NCI-H1105 (cell line): ENCODE measurements at places on chromosomes 6 and 20.

DNA sequence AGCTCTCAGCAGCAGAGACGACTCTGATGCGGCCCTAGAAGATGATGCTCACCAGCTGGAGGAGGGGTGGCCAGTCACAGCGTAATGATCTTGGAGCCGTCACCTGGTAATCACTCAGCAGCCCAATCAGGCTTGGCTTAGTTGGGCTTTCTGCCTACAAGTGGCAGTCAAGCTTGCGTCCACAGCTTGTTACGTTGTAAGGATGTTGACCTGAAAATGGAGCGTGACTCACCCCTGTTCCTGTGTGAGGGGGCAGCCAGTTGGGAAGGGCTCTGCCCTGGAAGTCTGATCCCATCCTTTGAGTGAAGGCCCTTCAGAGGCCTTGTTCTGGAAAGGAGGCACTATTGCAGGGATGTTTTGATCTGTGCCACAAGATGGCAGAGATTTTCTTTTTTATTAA lies 49.8 kb downstream of the SPATA2 start:
- DNase-seq, result no peak

DNA sequence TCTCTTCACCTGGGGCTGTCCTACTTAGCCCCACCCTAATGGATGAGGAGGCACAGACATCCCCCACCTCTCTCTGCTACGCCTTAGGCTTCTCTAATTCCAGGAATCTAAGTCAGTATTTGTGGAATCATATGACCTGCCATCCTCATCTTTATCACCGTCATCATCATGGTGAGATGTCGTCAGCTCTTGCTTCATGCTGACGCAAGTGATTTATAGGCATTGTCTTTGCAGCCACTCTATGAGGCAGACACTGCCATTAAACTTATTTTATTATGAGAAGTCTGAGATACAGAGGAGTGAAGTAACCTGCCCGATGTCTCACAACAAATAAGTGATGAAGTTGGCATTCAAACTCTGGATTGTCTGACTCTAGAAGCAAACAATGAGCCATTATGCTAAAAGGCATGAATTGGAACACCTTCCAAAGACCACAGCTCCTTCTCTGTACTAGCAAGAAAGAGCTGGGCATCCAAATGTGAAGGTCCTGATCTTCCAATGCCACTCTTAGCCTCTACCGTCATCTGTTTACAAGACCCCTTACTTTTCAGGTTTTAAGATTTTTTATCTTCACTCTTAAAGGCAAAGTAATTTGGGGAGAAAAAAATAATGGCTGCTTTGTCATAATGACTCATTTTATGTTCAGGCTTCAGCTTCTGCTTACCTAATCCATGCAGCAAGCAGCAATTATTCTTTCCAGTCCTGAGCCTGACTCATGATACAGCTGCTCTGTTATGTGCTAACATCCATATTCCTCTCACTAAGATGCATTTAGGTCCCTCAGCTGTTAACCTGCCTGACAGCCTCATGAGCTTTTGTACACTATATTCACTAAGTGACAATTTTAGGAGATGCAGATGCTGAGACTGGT lies 113.7 kb upstream of the BCLAF1 start:
- no peak for DNase-seq

- DNase-seq, result peak; percentile 24
These were observed 1.3 kb upstream of the CDYL start for GRCh38 chr6:4774715-4775493.

DNA sequence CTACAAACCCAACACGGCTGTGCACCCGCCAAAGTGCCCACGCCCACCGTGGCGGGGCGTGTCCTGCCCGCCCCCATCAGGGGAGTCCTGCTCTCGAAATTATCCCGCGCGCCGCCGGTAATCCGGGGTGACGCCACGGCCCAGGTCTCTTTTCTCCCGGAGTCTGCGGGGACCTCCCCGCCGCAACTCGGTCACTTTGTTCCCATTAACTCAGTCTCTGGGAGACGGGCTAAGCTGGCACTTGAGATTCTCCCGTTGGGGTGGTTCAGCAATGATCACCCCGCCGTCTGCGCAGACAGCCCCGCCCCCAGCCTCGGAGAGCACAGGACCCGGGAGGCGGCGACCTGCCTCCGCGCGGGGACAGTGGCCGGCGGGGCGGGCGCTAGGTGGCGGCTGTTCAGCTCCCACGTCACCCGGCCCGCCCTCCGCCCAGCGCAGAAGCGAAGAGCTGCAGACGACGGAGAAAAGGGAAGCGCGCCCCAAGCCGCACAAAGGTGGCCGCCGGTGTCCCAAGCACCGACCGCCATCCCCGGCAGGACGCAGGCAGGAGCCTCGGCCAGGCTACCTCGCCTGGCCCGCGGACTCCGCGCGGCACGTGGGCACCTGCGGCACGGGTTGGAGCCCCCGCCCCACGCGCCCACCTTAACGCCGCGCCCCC lies 31.5 kb downstream of the SF3B5 start:
- DNase-seq, result peak; percentile 75

- no peak for DNase-seq
These were observed 51.6 kb upstream of the CHD6 start for GRCh38 chr20:41669708-41670263.

DNA sequence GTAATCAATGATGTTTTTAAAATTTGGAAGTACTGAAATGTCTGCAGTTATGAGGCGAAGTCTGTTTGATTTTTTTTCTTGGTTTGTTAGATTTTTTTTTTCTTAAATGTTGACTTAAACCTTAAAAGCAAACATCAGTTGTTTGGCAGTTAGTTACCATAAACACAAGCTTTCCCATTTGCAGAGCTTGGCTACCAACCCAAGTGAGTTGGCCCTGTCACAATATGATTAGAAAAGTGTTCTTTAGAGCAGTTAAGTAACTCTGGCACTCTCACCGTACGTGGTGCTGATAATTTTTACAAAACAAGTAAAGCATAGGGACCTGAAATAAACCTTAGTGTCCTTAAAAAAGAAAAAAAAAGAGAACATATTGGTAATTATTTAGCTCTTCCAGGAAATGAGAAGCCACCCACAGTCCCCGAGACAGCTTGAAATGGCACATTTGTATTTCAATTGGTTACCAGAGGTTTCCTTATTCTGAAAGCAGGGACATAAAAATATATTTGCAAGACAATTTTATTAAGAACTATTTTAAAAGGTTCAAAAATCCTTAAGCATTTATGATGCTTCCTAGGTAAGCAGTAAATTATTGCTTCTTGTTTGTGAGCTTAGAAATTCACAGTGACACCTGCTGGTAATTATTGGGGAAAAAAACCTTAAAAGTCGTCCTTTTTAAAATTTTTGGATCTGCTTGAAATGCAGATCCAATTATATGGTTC lies 3.9 kb downstream of the HEY2 start:
- DNase-seq, result no peak

DNA sequence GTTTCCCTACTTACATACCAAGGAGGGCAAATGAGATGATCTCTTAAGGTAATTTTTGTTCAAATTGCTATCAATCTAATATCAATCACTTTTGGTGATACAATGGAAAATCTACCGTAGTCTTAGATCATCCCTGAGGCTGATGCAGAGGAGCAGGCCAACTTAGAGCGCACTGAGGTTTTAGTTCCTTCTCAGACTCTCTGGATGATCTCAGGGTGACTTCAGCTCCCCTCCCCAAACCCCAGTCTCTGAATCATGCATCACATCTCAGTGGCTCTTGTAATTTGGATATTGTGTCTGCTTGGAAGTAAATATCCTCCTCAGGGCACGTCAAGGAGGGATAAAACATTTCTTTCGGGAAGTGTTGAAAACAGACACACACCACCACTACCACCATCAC lies 5.9 kb downstream of the TUBB2B start:
- DNase-seq, result no peak

DNA sequence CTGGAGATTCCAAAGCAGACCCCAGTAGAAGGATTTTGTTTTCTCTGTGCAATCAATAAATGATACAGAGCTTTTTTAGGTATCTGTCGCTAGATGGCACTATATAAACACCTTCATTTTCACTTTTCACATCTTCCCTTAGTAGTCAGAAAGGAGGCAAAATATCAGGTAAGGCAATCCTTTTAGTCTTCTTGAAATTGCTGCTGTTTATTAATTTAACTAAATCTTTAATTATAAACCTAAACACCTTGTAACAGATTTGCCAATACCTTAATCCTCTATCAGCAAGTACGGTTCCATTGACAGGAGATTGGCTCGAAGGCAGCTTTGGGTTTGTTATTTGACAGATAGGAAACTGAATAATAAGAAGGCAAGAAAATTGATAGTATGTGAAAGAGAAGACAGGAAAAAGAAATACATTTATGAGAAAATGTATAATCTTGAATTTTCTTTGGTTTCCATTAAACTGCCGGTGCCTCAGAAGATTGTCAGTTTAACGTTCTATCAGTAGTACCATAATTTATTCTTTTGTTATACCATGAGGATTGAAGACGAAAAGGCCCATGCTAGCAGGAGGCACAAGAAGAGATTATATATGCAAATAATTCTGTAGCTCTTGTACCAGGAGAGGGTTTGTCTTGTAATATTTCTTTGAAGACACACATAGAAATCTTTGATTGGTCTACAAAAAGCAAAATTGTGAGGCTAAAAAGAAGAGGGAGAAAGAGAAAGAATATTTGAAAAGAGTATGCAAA lies 23.5 kb upstream of the IBTK start:
- peak; percentile 25 for DNase-seq

GRCh38 chr20:1802385-1803060 lies 92.7 kb upstream of the SIRPA start:
- peak; percentile 68 for DNase-seq

GRCh38 chr6:31915756-31916155 lies 11.8 kb upstream of the C2 start:
- no peak for DNase-seq

DNA sequence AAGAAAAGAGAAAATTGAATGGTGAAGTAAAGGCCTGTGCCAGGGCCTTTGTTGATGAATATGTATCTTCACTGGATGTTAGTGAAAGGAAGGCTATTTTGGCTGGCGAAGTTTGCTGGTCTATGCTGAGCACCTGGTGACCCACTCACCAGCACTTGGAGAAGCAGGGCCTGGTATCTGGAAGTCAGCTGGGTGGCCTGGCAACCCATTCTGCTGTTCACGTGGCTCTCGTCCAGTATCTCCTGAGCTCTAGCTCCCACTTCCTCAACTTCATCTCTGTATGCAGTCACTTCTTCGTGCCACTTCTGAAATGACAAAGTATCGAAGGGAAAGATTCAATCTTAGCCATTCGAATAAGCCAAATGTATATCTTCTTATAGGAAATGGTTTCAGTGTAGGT lies 283.7 kb downstream of the SYNE1 start:
- no peak for DNase-seq

GRCh38 chr6:4272996-4273395 lies 137.6 kb upstream of the ECI2 start:
- no peak for DNase-seq

DNA sequence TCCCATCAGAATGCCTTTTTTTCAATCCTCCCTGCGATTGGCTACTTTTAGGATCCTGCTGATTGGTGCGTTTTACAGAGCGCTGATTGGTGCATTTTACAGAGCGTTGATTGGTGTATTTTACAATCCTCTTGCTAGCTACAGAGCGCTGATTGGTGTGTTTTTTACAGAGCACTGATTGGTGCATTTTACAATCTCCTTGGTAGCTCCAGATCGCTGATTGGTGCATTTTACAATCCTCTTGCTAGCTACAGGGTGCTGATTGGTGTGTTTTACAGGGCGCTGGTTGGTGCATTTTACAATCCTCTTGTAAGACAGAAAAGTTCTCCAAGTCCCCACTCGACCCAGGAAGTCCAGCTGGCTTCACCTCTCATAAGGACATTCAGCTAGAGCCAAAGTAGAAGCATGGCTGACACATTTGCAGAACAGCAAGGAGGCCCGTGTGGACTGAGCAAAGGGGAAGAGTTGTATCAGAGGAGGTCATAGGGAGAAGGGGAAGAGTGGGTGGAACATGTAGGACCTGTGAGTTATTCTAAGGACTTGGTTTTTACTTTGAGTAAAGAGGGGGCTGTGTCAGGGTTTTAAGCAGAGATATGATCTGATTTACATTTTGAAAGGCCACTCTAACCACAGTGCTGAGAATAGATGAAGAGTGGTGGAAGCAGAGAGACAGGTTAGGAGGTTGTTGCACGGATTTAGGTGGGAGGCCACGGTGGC lies 2.6 kb downstream of the ALDH5A1 start:
- DNase-seq, result no peak

DNA sequence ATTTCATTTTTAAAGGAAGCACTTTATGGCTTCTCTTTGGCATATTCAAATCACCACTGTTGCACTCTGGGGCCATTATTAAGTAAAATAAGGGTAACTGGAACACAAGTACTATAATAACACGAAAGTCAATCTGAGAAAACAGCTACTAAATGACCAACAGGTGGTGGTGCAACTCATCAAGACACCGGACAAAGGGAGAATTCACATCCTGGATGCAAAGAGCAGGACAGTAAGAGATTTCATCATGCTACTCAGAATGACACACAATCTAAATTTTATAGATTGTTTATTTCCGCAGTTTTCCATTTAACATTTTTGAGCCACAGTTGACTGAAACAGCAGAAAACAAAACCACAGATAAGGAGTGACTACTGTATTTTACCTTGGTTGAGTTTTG lies 27.6 kb upstream of the LY86 start:
- DNase-seq, result no peak
